ENCODE measurements at places on chromosomes 6 and 20.

- DNase-seq, result no peak
These were observed 94.6 kb upstream of the TMEM181 start for GRCh38 chr6:158465257-158465656.

- DNase-seq, result no peak
These were observed 118.7 kb downstream of the TBX18 start for GRCh38 chr6:84645563-84646266.

DNA sequence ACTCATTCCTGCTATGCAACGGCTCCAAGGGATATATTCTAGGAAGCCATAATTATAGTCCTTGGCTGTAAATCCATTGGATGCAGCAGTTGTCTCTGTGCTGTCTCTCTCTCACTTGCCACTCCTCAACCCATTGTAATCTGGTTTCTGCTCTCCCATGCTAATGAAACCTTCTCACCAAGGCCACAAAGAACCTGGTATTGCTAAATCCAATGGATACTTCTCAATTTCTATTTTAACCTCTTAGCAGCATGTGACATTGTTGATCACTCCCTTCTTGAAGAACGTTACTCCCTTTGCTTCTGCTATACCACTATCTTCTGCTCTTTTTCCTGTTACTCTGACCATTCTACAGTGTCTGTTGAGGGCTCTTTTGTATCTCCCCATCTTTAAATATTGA, 39.8 kb upstream of the GCLC start:
- no peak for DNase-seq

DNA sequence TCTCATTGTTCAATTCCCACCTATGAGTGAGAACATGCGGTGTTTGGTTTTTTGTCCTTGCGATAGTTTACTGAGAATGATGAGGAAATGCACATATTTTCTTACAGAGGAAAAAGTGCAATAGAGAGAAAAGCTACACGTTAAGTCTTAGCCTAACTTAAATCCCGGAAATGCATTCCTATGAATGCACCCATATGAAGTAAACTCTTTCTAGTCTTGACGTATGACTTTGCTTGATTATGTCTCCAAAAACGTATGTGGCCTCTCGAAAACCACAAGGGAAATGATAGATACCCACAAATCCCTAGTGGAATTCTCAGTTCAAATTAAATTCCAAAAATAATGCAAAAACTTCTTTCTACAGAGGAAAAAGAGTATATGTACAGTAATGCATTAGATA, 90.7 kb upstream of the SASH1 start:
- DNase-seq, result no peak

- DNase-seq, result no peak
These were observed 70.4 kb upstream of the KCNQ5 start for GRCh38 chr6:72551470-72551869.

DNA sequence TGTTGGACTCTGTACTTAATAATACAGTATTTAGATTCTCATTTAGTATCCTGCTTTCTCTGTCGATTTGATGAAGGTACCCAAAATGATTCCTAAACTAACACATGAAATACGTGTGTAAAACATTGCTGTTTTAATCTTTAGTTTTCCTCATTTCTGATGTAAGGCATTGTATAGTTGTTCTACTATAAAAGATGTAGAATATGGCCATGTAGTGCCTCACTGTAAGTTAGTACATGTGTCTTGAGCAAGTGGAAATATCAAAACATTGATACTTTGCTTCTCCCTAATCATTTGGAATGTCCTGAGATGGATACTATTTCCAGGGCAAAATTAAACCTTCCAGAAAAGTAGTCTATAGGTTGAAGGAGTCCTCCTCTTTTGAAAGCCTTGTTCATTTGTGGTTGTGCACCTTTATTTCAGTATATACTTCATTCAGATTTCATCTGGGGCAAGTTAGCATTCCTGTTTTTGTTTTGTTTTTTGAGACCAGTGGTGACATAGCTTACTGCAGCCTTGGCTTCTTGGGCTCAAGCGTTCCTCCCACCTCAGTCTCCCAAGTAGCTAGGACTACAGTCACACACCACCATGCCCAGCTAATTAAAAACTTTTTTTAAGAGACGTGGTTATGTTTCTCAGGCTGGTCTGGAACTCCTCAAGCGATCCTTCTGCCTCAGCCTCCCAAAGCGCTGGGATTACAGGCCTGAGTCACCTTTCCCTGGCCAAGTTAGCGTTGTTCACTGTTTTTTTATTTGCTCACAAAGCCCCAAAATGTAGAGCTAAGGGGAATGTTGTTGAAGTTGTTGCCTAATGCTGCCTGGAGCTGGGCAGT, 11.6 kb downstream of the SRSF3 start:
- no peak for DNase-seq

- DNase-seq, result no peak
These were observed 362.6 kb downstream of the EPM2A start for GRCh38 chr6:145372671-145373151.

GRCh38 chr20:20450521-20450920, 82.6 kb downstream of the INSM1 start:
- DNase-seq, result peak; percentile 94

- DNase-seq, result no peak
These were observed 19.4 kb upstream of the MRGBP start for GRCh38 chr20:62776692-62777527.

GRCh38 chr6:75065523-75065922, 140.3 kb downstream of the COL12A1 start:
- no peak for DNase-seq

DNA sequence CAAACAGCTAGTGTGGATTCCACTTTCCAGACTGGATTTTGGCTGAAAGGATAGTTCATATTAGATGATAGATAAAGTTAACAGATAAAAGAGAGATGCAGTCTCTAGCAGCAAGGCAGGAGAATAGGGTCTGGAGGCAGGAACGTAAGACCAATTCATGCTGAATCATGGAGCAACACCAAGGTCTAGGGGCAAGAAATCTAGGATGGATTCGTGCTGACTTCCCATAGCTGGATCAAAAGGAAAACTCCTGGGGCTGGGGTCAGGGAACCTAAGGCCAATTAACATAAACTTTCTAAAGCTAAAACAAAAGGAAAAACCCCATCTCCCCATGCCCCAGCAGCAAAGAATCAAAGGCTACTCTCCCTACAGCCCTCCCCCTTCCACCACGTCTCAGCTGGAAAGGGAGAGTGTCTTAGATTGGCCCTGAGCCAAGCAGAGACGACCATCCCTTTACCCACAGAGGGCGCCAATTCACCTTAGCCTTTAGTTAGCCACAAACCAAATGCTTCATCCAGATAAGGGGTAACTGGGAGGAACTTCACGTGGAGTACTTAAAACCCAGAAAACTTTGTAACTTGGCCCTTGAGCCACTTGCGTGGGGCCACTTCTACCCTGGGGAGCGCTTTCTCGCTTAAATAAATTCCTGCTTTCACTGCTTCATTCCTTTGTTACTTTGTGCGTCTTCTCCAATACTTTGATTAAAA, 7.6 kb downstream of the TREM1 start:
- no peak for DNase-seq

GRCh38 chr6:3227363-3228045, at the start of gene TUBB2B:
Gene TUBB2B (minus strand): TSS chr6:3227653. CDS start chr6:3227543, 110 bp downstream.
- no peak for DNase-seq
